SHP77 treated with DMSO at 0.1 percent for 48 hours (cell line): ENCODE measurements at places on chromosomes 12 and 14.

DNA sequence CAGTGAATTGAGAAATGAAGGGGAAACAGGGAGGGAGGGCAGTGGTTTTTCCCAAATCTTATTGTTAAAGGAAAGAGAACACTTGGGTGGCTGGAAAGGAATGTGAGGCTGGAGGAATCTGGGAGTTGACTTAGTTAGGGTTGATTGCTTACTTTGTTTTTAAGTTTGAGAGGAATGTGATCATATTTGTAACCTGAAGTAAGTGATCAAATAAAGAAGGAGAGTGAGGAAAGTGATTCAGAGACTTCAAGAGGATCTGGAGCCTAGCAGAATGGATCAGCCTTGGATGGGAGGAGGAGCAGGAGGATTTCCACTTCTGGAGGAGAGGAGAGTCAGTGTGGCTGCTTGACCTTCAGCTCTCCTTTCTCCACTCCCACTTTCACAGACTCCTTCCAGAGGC is 6.0 kb upstream of the LRP6 start:
- no peak for DNase-seq

- DNase-seq: no peak
These were observed 58.4 kb downstream of the DCAF5 start for GRCh38 chr14:69094481-69094880.

DNA sequence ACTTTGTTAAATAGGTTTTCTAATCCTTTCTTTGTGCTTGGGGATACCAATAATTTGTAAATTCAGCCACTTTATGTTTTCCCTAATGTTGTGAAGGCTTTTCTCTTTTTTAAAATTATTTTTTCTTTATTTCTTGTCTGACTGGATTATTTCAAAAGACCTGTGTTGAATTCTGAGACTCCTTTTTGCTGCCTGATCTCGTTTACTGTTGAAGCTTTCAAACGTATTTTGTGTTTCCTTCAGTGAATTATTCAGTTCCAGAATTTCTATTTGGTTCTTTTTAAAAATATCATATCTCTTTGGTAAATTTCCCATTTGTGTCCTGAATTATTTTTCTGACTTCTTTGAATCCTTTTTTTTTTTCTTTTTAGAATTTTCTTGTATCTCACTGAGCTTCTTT is 241.6 kb downstream of the LRIG3 start:
- DNase-seq: no peak

GRCh38 chr14:56210571-56210970 is 92.4 kb downstream of the PELI2 start:
- DNase-seq: no peak

DNA sequence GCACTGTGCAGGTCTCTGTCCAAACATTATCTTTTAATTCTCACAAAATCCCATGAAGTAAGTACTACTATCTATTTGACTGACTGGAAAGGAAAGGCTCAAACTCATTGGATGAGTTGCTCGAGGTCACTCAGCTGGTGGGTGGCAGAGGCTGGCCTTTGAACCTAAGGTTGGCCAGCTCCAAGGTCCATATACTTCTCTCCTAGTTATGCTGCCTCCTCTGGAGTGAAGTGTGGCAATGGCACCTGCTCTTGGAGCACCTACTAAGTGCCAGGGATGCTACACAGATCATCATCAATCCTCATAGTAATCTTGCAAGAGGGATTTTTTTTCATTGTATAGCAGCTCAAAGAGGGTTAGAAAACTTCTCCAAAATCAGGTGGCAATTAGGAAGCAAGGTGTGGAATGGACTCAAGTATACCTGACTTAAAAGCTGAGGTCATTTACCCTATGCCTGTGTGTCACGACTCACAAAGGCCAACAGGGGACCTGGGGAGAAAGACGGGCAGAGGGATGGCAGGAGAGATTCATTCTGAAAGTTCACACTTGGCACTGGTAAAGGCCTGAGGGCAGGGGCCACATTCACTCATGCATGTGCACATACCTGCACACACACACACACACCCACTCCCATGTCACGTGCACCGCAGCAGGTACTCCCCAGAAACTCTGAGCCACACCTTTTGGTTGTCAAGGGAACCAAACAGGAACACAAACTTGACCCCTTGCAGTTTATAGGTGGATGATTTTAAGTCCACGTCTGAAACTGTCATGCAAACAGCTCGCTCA is 146.4 kb downstream of the FOXN3 start:
- DNase-seq: no peak

- DNase-seq: no peak
These were observed 8.1 kb downstream of the TNS2 start for GRCh38 chr12:53057816-53058500.

DNA sequence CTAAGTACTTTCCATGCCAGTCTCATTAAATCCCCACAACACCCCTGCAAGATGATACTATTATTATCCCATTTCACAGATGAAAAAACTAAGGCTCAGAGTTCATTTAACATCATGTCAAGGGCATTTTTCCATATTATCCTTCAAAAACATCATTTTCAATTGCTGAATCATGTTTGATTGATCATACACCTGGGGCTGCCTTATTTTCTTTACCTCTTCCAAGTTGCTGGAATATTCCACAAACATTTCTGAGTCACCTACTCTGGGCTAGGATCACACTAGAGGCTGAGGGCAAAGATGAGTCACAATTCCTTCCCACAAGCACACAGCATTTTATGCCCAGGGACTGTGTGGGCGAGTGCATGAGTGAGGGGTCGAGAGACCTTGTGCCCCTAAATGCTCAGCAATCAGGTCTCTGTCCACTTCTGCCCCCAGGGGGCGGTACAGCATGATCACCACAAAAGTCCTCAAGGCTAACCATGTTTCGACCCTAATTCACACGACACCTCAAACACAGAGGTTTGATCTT is 14.1 kb upstream of the TMEM119 start:
- no peak for DNase-seq

GRCh38 chr14:93744876-93745275 is 43.4 kb downstream of the PRIMA1 start:
- DNase-seq: no peak

- no peak for DNase-seq
These were observed 60.9 kb upstream of the DUSP6 start for GRCh38 chr12:89413234-89413633.
